ENCODE measurements at places on chromosomes 2 and 18.

DNA sequence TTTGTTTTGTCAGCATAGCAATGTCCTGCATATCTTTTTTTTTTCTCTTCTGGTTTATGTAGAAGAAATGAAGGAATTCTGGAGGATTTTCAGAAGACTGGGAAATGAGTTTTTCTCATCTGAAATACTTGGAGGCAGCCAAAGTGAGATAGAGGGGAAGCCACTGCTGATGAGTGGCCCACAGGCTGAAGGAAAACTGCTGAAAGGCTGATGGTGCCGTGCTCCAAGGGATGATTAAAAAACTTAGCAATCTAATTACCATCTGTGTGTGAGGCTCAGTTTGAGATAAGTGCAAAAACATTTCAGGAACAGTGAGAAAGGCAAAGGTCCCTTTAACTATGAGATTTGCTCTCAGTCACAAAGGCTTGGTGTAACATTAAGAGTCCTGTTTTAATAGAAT lies 98.5 kb downstream of the EVA1A start:
- no peak for DNase-seq

DNA sequence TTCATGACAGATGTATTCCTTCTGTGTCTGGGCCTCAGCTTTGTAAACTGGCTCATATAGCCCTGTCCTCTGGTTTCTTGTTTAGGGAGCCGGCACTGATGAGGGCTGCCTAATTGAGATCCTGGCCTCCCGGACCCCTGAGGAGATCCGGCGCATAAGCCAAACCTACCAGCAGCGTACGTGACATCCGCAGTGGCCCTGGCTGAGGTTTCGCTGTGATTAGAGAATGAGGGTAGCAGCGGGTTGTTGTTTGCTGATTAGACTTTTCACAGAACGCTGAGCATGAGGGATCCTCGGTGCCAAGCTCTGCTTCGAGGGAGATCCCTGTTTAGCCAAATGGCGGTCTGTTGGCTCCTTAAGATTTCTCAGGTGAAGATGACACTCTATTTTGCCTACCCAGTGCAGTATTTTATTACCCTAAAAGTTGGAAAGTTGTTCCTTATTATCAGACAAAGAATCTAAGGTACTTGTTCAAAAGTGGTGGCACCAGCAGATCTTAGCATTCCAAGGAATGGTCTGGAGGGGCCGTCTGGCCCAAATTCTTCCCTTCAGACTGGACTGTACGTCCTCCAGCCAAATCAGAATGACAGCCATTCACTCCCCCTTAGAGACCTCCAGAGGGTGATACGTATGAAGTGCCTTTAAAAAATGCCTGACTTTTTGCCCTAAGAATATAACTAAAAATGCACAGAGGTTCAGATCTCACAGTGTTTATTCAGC lies 21.5 kb upstream of the GMCL1 start:
- DNase-seq = no peak

- DNase-seq = no peak
These were observed 71.3 kb upstream of the PID1 start for GRCh38 chr2:229342376-229342775.

DNA sequence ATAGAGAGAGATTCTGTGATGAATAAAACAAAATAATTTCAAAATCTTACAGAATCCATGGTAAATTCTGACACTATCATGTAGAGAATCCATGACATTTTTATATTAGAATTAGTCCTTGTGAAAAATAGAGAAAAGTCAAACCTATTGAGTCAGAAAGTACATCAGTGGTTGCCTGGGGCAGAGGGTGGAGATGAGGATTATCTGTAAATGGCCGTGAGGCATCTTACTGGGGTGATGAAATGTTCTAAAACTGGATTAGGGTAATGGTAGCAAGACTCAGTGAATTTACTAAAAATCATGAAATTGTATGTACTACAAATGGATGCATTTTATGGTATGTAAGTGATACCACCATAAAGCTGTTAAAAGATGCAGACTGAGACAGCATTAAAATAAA lies 323.1 kb downstream of the SLC8A1 start:
- DNase-seq = no peak

All from NCI-H1694 treated with DMSO at 0.1 percent for 48 hours (cell line).